Erythroblast (primary cell): ENCODE measurements at places on chromosomes 11 and 22.

GRCh38 chr11:81987829-81988472 lies 745.7 kb downstream of the FAM181B start:
- no peak for DNase-seq

GRCh38 chr11:64131683-64132190 lies 34.2 kb downstream of the MACROD1 start:
- DNase-seq, result no peak

DNA sequence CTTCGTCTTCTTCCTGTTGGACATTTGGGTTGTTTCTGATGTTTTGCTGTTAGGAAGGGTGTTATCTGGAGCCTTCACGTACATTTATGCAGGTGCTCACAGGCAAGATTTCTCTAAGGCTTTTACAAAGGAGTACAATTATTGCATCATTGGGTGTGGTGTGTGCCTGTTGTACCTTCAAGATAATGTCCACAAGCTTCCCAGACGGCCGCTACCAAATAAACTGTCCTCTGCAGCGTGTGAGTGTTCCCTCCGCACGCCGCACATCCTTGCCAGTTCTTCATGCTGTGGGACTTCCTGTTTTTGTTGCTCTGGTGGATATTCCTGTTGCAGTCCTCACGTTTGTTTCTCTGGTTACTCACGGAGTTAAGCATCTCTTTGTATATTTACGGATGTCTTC lies 133.3 kb downstream of the TBC1D22A start:
- DNase-seq, result peak; percentile 58

DNA sequence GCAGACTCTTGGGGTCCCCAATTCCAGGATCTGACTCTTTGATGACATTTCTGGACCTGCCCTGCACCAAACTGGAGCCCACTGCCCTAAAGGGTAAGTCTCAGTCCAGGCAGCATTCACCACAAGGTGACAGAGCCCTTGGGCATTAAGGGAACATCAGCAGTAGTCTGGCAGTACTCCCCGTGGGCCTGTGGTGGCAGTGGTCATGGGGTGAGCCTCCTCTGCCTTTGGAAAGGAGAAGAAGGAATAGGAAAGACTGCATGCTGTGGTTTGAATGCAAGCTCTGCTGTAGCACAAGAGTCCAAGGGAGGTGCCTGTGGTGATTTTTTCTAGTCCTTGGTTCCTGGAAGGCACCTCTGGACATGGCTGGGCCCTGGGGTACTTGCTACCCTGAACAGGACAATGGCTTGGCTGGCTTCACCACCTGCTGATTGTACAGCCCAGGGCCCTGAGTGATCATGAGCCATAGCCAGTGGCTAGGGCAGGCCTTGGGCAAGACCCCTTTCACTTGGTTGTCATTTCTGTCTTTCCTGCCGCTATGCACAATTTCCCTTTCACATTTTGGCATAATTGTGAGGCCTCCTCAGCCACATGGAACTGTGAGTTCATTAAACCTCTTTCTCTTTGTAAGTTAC lies 160.7 kb upstream of the GRIA4 start:
- no peak for DNase-seq

DNA sequence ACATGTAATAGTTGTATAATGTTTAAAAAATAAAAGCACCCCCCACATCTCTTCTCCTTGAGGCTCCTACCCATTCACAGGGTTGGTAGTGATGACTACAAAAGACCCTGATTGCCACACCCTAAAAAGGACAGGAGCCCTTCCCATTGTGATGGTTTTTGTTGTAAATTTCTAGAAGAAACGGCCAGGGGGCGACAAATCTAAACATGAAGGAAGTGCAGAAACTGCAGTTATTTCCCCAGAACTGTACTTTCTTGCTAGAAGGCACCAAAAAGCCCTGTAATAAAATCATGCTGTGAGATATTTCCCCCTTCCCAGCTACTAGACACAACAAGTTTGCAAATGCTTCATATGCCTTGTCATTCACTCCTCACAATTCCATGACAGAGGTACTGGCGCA lies 10.8 kb downstream of the PRR5L start:
- DNase-seq, result peak; percentile 17

GRCh38 chr11:33773404-33773986 lies 825 bp downstream of the FBXO3 start:
- DNase-seq, result peak; percentile 52
